Left cardiac atrium (tissue), 4 donors: ENCODE measurements at places on chromosomes 6 and 20.

GRCh38 chr6:157732416-157733161, 90.5 kb upstream of the SNX9 start:
- no peak for DNase-seq

- DNase-seq, result no peak
These were observed 40.8 kb downstream of the ITCH start for GRCh38 chr20:34403908-34404307.

DNA sequence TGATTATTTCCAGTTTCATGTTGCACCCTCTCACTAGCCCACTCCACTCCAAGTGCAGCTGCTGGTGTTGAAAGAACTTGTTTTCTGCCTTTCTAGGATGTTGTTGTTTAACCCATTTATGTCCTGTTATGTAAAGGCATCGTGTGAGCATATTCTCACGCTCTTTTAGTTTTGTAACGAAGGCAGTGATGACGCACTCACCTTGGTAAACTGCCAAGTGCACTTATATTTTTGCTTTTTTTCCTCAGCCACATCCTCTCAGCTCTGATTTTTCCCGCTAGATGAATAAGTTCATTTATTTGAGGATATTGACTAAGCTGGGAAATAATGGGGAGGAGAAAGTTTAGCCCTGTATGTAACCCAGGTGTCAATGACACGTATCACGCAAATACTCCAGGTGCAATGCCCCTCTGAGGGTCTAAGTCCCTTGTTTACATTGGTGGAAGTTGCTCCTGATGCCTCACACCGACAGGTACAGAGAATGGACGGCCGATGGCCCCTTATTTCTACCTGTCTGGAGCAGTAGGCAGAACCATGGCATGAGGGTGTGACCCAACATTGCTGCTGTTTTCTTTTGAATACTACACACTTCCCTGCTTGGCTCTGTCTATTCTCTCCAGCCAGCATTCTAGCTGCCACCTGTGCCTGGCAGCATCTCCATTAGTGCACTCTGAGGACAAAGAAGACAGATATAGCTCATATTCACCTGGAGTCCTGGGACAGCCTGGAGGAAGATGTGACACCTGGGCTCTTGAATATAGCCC, 132.7 kb upstream of the SLC24A3 start:
- DNase-seq, result no peak

DNA sequence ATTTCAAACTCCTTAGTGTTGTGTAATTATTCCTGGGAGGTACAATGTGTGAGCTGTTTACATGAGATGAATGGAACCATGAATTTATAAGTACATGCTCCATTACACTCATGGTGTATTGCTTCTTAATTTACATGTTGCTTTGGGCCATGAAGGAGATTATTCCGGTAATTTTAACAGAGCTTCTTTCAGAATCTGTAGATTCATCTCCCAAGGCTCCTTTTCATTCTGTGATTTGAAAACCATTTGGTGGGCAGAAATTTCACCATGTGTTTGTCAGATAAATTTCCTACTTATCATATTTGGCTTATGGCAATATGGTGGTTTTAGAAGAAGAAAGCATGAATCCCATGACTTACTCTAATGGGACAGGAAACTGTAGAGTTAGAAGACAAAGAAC, 421.6 kb upstream of the EYS start:
- DNase-seq, result no peak
